ENCODE measurements at places on chromosomes 5 and 9.

GRCh38 chr9:76438841-76439588 lies 20.0 kb upstream of the GCNT1 start:
- DNase-seq: no peak

DNA sequence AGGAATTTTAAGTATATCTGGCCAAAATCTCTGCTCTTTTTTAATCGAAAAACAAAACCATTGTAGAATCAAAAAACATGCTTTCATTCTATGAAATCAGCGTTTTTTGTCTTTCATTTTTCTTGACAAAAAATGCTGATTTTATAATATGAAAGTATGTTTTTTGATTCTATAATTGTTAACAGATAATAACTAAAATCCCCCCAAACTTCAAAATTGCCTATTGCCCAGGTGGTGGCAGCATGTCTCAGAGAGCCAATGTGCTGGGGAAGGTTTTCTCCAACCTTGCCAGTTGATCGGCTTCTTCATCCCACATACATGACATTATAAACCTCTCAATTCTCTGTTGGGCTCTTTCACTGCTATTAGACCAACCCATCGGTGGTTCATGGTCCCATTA lies 5.1 kb upstream of the SMIM15 start:
- DNase-seq: no peak

- no peak for DNase-seq
Observed at GRCh38 chr9:95580812-95581761, 64.3 kb upstream of the PTCH1 start.

DNA sequence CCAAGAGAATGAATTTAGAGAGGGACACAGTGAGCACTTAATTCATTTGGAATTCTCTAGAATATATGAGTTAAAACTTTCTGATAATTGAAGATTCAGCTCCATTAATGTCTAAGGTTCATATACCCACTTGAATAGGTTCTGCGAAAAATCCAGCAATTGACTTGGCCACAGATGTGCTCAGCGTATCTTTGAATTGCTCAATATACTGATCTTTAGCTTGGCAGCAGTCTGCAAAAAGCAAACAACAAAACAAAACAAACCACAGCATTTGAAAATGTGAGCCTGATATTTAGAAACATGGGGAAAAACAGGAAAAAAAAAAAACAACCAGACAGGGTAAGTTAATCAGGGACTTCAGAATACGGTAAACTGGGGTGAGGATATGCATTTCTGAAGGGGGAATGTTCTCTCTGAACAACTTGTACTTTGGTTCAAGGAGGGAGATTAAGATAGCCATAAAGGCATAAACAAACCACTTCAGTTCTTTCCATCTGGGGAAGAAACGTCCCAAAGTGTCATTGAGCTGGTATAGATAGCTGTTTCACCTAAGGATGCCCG lies 21.4 kb downstream of the AGXT2 start:
- DNase-seq: no peak

DNA sequence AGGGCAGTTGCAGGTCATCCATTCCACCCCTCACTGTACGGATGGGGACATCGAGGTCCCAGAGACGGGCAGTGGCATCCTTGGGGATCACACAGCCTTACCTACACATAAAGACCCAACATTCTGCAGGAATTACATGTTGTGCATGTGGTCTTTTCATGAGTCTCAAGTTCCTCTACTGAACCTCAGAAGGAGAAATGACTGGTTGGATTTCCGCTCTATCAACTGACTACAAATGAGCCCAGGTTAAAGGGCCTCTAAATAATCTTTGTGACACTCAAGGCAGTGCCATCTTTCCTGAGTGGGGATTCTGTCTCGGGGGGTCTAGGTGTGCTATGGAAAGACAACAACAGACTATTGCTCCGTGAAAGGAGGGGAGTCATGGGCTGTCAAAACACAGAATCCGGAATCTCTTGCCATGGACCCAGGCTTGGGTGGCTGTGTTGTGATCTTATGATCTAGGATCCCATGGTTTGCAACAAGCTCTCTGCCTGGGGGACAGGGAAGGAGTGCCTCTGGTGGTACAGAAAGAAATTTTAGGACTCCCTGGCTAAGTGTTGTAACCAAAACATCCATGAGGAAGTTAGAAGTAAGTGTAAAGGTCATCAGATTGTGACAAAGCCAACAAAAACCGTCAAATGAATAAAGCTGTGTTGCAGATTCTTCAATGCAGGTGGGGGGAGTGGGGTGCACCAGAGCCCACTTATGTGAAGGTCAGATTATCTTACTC lies 1.9 kb upstream of the SLC31A2 start:
- no peak for DNase-seq

GRCh38 chr5:167147879-167148278 lies 1143.6 kb upstream of the WWC1 start:
- no peak for DNase-seq

DNA sequence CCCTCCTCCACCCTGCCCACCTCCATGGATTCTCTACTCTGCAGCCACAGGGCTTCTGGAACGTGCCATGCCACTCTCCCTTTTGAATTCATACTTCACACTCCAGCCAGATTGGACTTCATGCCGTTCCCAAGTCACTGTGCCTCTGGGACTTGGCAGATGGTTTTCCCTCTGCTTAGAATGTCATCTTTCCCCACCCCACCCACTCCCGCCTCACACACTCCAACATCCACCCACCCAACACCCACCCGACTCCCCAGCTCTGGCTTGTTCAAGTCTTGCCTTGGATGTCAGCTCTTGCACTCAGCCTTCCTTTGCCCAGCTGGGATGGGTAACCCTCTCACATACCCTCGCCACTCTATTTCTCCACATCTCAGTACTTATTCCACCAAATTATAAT lies 142.1 kb upstream of the DHFR start:
- DNase-seq: no peak

DNA sequence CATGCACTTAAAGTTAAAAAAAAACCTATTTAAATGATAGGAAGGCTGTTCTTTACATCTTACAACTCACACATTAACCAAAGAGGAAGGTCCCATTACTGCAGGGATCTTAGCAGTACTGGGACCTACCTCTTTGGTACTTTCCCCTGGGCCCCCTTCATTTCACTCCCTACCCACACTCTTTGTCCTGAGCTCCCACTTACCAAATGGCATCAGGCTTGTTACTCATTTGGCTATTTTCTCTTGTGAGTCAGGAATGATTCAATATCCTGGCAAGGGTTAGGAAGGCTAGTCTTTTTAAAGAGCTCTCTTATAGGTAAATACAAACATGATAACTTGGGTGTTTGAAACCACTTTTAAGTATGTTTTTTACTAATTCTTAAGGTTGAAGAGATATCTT lies 117.4 kb upstream of the ELL2 start:
- DNase-seq: no peak

DNA sequence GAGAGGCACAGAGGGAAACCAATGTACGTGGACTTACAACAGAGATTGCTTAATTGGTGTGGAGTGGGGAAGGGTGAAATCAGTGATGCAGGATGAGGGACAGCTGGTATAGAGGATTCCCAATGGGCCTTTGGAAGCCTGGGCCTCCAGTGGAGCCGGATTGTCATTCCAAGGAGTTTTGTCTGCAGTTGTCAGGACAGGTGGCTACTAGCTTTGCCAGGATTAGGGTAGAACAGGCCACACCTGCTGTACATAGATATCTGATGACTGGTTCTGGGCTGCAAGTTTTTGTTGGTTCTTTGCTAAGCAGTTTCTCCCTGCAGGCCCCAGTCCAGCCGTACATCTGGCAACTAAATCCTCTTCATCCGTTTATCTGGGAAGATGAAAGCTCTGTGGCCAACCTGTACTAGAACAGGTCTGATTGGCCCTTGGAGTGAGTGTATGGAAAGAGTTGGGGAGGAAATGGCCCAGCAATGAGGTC lies 4.2 kb downstream of the SKP2 start:
- no peak for DNase-seq

DNA sequence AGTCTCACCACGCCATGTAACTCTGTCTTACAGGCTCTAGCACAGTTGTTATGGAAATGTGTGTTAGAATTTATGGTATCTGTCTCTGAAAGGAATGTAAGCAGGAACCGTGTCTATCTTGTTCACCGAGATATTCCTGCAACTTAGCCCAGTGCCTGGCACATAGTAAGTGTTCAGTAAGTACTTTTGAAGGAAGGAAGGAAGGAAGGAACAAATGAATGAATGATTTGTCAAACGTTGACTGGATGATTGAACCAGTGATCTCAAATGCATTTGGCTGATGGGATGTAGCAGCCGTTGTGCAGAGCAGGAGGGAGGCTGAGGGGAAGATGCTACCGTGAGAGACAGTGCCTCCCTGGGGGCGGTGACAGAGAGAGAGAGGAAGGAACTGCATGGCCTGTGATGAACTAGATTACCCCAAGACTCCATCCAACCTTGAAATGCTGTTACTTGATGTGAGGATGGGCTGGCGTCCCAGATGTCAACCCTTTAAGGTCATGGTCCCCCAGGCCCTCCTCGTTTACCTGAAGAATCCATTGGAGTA lies 47.5 kb upstream of the PPARGC1B start:
- no peak for DNase-seq

- no peak for DNase-seq
Observed at GRCh38 chr5:180589771-180590542, 1.3 kb downstream of the SCGB3A1 start.

DNA sequence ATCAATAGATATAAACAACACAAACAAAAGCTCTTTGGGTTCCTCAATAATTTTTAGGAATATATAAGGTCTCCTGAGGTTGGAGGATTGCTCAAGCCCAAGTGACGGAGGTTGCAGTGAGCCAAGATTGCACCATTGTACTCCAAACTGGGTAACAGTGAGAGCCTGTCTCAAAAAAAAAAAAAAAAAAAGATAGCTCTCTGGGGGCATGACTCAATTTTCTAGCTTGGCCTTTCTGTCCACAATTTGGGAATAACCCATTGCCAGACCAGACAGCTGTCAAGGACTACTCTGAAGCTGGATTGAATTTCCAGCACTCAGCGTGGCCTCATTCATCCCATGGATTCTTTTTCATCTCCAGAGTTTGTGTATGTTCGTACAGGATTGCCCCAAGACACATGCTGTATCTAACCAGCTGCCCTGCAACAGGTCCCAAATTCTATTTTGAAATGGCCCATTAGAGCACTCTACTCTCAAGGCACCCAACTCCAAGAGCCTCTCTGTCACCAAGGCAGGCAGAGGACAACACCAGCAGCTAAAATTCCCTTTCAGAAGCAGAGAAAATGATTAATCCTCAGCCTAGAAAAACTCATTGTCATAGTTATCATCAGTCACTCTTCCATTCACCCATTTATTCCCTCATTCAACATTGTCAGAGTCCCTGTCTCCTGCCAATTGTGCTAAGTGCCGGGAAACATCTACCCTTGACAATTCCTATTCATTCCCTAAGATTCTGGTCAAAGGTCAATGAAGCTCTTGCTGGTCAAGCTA lies 8.7 kb downstream of the FAM193B start:
- no peak for DNase-seq

DNA sequence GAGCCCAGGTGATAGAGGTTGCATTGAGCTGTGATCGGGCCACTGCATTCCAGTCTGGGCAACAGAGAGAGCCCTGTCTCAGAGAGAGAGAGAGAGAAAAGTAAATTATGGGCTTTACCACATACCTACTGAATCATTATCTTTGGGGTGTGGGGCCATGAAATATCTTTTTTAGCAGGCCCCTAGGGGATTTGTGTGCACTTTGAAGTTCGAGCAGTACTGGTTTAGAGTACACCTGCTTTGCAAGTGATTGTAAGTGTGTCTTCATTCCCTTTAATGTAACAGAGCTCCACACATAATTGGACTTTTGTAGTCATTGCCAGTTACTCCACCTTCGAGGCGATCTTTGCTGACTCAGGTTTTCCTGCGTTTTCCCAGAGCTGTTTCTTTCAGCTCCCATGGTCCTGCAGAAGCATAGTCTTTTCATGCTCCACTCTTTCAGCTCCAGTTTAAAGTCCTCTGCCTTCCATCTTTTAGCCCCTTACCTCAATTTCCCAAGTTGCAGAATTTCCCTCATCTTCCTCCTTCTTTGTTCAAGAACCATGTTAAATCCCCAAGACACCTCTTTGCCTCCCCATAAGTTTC lies 24.0 kb upstream of the FRMPD1 start:
- DNase-seq: no peak

GRCh38 chr5:54249210-54250028 lies 61.0 kb downstream of the ARL15 start:
- no peak for DNase-seq

- DNase-seq: no peak
Observed at GRCh38 chr5:65815161-65815560, 93.2 kb downstream of the NLN start.

DNA sequence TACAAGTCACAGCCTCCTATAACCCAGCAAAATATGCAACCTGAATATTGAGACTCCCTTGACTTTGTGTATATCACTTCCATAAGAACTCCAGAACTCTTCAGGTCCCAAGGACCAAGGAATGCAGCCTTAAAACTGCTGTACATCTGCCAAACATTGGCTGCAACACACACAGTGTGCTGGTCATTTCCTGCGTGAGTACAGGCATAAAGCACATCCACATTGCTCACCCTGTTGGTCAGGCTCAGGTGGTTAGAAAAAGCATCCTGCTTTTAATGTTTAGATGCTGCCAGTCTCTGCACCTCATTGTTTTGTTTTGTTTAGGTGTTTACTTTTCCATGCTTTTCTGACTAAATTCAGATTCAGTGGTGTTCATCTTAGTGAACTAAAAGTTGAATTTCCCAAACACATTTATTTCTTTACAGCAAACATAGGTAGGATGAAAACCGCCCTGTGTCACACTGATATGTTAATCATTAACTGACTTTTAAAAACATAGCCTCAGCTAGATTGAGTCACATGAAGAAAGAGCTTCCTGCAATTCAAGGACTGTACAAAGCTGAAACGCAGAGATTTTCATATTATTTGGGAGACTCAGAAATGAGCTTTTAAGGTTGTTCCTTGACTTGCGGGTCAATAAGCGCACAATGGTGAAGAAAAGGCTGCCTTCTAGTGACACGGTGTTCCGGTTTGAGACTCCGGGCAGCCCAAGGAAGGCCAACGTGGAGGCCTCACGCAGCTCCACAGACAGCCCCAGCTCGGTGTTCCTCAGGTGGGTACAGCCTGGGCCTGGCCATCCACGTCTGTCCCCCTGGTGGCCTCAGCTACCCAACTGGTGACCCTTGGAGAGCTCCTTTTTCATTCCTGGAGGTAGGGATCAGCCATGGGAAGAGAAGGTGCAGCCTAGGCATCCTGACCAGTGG lies 52.2 kb upstream of the GRAMD2B start:
- no peak for DNase-seq

- DNase-seq: no peak
Observed at GRCh38 chr5:173707392-173707791, 90.9 kb upstream of the BOD1 start.

- DNase-seq: no peak
Observed at GRCh38 chr5:119357270-119357669, 1.5 kb downstream of the TNFAIP8 start.

GRCh38 chr5:71922584-71923106 lies 184.6 kb upstream of the MAP1B start:
- DNase-seq: no peak

GRCh38 chr5:141761-142160 lies 49.5 kb upstream of the LRRC14B start:
- no peak for DNase-seq

GRCh38 chr9:130499804-130500263 lies 55.1 kb downstream of the ASS1 start:
- no peak for DNase-seq

- no peak for DNase-seq
Observed at GRCh38 chr5:2864515-2865105, 113.1 kb upstream of the IRX2 start.

- DNase-seq: no peak
Observed at GRCh38 chr5:143239882-143240518, 163.5 kb downstream of the NR3C1 start.
